Muscle of arm (tissue), 14 donors: ENCODE measurements at places on chromosomes 6 and 20.

GRCh38 chr6:4225161-4225872 is 89.9 kb upstream of the ECI2 start:
- DNase-seq = no peak

GRCh38 chr6:159056899-159057298 is 12.1 kb upstream of the TAGAP start:
- DNase-seq = no peak

DNA sequence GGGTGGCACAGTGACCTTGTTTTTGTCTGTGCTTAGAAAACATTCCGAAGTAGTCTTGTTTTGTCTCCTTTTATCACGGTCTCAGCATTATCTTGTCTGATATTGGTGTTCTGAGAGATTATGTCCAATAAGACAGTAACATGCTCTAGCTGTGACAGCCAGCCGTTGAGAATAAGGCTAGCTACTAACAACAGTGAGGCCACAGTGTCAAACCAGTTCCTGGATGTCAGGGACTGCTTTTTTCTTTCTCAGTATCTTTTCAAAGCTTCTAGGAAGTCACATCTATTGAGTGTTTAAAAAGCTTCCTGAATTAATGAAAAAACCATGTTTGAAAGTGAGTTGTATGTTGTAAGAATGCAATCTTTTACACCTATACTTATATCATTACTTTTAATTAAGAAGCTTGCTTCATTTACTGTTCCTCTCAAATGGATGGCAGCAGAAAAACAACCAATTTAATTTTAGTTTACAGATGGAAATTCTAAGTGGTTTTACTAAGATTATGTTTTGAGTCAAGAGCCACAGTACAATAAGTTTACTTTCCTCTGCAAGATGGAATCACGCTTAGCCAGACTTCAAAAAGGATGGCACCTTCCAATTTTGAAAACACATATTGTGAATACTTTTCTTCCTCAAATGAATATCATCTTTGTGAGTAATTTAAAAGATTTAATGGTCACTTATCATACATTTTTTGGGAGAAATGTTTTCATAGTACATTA is 53.1 kb downstream of the MAP3K7 start:
- DNase-seq = no peak

- DNase-seq = peak; percentile 95
These were observed 198.7 kb downstream of the MOXD1 start for GRCh38 chr6:132202574-132202973.

- peak; percentile 31 for DNase-seq
These were observed 1.3 kb downstream of the SRF start for GRCh38 chr6:43172104-43173007.

GRCh38 chr20:51640743-51641142 is 98.2 kb upstream of the NFATC2 start:
- DNase-seq = no peak

DNA sequence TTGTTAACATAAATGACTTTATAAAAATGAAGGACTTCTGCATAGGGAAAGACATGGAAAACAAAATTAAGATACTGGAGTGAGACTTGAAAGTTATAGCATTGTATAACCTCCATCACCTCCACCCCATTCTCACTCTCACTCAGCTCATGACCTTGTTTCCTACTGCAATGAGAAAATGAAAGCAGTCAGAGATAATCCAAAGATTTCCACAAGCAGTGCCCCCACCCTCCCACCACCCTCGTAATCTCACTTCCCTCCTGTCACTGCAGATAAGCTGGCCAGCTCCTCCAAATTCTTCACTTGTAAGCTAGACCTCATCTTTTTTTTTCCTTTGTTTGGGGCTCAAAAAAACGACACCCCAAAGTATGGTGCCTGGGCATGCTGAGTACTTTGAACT is 52.9 kb upstream of the PROKR2 start:
- DNase-seq = no peak
